ENCODE measurements at places on chromosomes 6 and 20.
A peak's percentile ranks its signal among the peaks of the same experiment; 100 is the strongest.

DNA sequence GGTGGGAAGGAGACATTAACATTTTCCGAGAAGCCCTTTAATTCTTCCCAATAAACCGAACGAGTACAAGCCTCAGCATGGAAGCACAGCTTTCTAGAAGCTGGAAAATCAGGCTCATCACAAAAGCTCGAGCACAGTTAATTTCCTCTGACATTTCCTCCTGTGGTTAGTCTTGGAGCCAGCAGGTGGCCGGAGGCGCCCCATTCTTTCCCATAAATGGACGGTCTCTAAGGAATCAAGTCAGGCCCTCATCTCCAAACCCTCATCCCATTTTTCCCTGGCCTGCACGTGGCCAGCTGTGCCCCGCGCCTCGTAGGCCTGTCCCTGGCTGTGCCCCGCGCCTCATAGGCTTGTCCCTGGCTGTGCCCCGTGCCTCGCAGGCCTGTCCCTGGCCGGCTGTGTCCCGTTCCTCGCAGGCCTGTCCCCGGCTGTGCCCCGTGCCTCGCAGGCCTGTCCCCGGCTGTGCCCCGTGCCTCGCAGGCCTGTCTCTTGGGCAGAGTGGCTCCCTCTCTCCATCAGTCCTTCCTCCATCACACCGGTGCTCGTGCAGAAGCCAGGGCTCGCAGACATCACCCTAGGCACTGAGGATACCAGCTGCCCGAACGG, 19.7 kb upstream of the NTSR1 start:
- no peak for DNase-seq

GRCh38 chr6:91273729-91274128, 686.9 kb upstream of the MAP3K7 start:
- DNase-seq = no peak

DNA sequence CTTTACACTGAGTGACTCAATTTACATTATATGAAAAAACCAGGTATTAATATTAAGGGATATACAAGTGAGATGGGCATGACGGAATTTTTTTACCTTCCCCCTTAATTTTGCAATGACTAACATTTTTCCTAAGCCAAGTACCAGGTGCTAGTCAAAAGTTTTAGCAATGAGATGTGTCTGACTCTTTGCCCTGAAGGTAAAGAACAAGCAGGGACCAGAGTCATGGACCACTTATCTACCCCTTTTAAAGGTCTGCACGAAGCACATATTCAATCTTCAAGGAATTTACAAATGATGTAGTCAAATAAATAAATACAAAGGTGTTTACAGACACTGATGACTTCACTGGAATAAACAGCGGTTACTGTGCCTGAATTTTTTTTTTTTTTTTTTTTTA, 1.4 kb downstream of the GLO1 start:
- no peak for DNase-seq

DNA sequence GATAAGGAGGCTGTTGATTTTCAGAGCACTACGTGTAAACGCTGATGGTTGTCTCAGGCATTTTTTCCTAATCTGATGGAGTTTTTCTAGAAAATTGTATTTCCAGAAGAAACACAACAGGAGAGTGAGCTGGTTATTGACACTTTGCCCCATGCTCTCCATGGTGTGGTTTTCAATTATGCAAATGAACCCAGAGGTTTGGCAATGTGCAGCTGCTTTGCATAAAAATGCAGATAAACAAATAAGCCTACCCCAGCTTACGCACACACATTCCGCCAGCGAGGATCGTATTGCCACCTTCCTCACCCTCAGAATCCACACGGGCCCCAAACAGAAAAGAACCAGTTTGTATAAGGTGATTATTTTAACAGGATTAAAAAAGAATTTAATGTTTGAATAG, 45.1 kb upstream of the FRMD1 start:
- DNase-seq = no peak

DNA sequence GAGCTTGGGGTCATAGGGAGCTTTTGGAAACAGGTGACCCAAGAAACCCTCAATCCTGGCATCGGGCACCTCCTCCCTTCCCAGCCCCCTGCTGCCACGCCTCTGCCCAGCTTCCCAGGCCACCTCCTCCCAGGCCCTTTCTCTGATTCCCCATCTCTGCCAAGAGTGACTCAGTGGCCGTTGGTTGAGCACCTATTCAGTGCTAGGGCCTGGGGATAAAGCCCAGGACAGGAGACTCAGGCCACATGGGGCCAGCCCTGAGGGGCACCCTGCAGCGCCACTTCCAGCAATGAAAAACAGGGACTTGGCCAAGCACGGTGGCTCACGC, 110.1 kb downstream of the ASXL1 start:
- no peak for DNase-seq

DNA sequence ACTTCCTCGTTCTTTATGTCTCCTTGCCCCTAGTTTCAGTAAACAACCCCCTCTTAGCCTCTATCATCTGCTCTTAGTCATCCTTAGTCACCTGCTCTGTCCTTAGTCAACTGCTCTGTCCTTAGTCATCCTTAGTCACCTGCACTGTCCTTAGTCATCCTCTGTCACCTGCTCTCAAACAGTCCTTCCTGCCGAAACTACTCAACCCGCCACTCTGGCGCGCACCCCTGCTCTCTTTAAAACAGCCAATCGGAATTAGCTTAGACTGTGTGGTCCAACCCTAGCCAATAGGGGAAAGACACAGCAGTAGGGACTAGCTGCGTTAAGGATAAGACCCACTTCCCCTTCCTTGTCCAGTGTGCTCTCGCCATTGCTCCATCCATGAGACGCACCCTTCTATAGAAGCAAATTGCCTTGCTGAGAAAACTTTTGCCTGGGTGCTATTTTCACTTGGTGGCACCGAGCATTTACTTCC, 73.9 kb downstream of the BACH2 start:
- peak; percentile 68 for DNase-seq

DNA sequence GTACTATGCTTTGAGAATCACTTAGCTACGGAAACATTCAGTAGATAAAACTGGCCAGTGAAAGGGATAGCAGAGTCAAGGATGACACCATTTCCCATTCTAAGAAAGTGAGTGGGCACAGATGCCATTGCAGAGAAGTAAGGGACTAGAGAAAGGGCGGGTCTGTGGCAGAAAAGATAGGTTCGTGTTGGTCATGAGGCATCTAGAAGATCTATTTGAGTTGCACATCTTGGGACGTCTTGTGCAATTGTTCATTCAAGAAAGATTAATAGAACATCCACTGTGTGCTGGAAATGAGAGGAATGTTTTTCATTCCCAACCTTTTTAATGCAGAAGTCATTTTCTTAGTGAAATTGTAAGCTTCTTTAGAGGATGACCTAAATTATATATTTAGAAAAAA, 161.7 kb downstream of the PLCB1 start:
- no peak for DNase-seq

- DNase-seq = no peak
Measured at GRCh38 chr6:142773859-142774648, 170.9 kb downstream of the HIVEP2 start.

GRCh38 chr6:124551711-124552233, 410.5 kb upstream of the RNF217 start:
- no peak for DNase-seq

DNA sequence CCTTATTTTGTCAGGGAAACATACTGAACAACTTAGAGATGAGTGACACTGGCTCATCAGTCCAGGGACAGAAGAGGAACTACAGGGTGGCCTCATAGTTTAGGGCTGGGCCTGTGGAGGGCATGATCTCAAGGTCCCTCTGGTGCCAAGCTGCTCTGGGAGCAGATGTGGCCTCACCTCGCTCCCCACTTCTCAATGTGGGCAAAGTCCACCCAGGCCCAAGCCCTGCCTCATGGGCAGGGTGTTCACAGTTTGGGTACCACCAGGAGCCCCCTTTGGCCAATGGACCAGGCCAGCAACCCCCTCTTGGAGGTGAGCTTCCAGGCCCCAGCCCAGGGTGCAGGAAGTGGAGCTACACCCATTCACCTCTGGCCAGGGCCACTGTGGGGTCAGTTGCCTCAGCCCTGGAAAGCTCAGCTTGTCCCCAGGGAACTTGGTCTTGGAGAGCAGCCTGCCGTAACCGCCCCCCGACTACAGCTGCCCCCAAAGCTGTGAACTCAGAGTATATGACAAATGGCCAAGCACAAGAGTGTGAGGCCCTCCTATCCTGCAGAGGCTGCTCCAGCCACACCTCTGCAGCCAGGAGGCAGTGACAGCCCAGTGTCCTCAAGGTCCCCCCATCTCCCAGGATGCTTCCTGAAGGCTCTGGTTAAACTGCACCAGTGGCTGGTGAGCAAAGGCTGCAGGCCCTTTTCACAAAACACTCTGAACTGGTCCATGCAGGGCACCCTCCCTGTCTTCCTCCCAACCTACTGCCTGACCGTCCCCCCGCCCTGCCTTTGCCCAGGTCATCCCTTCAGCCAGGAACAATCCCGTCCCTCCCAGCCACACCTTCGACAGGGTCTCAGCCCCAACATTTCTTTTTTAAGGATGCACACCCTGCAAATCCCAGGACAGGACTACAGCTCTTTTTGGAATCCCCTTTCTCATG, 3.6 kb downstream of the ADISSP start:
- DNase-seq = no peak

- DNase-seq = no peak
Measured at GRCh38 chr20:57707320-57707719, 2.5 kb downstream of the PMEPA1 start.

DNA sequence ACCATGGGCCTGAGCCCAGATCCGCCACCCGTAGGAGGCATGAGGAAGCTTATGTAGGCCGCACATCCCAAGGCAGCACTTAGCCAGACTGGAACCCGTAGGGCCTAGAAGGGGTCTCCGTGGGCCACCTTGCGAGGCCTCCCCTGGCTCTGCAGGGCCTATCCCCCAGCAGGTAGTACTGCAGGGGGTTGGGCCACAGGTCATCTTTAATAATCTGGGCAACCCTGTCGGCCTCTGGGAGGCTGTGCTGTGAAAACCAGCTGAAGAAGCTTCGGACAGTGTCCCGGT, 18.5 kb downstream of the PLAGL2 start:
- no peak for DNase-seq

- no peak for DNase-seq
Measured at GRCh38 chr6:8149350-8149749, 47.0 kb upstream of the EEF1E1 start.

DNA sequence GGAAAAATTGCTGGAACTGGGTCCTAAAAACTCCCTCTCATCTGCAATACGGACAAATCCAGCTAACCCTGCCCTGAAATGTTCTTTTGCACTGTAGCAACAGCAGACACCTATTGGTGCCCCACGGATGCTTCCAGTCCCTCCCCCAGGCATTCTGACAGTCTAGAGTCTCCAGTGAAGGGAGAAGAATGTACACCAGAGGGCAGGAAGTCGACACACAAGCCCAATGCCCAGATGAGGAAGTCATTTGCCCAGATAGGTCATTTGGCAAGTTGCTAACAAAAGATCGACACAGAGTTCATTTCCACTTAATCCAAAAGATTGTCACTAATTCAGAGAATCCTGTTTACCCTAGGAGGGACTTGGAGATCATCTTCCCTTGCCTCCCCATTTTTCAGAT, 293.0 kb upstream of the PRDM1 start:
- no peak for DNase-seq

DNA sequence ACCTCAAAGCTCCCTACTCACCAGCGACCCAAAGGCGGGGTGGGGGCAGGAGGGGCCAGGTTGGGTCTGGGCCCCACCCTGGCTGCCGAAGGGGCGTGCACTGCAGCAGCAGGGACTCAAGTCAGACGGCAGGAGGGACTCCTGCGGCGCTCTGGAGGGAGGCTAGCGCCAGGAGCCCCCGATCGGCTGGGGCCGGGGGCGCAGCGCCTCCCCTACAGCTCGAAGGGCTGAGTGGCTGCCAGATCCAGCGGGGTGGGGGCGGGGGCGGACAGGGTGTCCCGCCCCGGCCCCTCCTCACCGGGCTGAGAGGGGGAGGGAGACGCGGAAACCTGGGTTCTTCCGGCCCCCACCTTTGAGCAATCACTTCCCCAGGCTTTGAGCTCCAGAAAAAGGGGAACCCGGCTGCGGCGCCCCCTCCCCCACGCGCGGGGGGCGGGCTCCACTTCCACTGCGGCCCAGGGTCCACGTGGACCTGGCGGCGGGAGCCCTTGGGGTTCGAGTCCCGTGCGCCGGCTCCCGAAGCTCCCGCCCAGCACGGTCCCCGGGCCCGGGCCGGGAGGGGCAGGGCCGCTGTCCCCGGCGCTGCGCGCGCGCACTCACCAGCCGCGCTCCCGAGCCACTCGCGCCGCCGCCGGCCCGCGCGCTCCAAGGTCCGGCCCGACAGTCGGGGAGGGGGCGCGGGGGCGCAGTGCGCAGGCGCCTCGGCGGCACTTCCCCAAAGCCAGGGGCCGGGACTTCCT, at the start of gene RGS19:
RGS19 (minus strand) TSS at position 246 of the 740 bp plus-strand sequence. CDS start 2,632 bp downstream, outside the sequence.
- peak; percentile 47 for DNase-seq

DNA sequence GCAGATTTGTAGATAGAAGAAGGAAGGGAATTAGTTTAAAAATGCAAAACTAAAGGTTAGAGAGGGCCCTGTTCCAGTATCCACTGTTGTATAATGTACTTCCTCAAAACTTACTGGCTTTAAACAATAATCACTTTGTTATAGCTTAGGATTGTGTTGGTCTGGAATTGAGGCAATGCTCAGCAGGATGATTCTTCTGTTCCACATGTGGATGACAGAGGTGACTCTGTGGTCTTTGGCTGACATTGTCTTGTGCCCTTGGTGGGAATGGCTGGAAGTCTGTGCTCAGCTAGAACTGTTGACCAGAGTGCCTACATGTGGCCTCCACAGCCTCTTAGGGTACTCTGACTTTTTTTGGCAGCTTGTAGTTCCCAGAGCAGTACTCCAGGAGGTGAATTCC, 143.4 kb downstream of the AIG1 start:
- no peak for DNase-seq

DNA sequence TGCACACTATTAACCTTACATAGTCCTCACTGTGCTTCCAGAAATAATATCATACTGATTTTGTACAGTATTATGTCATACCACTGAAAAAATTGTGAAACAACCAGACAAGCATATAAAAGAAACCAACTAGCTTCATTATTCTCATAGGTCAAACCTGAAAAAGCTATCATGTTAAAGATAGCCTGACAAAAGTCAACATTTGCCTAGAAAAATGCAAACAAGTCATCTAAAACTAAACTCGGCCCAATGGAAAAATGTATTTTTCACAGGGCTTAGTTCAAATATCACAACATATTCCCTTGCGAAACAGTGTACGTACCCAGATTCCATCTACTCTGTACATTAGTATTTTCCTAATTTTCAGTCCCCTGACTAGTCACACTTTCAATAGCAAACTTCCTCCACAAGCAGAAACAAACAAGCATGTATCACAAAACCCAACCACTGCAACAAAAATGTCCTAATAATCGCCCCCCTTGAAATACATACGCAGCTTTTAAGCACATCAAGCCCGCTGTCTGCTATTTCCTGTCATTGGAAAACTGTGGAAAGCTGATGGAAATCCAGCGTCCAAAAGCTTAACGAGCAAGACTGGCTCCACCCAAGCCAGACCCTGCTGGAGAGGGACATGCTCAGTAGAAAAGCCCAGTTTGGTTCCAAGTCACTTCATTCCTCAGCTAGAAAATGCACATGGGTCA, 93.1 kb downstream of the EPB41L2 start:
- no peak for DNase-seq

- no peak for DNase-seq
Measured at GRCh38 chr6:51908243-51908642, 179.2 kb downstream of the PKHD1 start.

GRCh38 chr20:55253781-55254180, 751.5 kb downstream of the CBLN4 start:
- no peak for DNase-seq

Data from stimulated activated CD4-positive, alpha-beta T cell treated with anti-CD3 and anti-CD28 coated beads, Interleukin-1b, Interleukin-23, amount 100 ng/mL, for 48 hours (primary cell).